CD4-positive, CD25-positive, alpha-beta regulatory T cell (primary cell): ENCODE measurements at places on chromosomes 3 and 15. TPM values are rescaled to one million over a fixed set of nuclear protein-coding genes. Genes with fewer than 3 reads are reported as not detected.
A peak's percentile ranks its signal among the peaks of the same experiment; 100 is the strongest.

DNA sequence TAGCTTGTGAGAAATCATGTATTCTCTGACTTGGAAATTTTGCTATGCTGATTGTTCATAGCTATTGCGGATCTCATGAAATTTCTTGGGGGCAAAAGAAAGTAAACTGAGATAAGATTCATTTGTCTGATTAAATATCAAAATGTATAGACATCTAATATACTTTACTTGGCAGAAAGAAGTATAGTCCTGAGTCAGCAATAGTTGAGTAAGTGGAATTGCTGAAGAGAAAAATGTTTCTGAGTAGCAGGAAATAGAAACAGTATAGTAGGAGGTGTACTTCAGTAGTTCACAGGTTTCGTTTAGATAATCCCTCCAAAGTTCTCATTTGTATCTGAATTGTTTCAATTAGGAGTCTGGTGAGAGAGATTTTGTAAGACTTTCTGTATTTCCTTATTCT is 705.9 kb downstream of the MCTP2 start:
- no peak for DNase-seq

DNA sequence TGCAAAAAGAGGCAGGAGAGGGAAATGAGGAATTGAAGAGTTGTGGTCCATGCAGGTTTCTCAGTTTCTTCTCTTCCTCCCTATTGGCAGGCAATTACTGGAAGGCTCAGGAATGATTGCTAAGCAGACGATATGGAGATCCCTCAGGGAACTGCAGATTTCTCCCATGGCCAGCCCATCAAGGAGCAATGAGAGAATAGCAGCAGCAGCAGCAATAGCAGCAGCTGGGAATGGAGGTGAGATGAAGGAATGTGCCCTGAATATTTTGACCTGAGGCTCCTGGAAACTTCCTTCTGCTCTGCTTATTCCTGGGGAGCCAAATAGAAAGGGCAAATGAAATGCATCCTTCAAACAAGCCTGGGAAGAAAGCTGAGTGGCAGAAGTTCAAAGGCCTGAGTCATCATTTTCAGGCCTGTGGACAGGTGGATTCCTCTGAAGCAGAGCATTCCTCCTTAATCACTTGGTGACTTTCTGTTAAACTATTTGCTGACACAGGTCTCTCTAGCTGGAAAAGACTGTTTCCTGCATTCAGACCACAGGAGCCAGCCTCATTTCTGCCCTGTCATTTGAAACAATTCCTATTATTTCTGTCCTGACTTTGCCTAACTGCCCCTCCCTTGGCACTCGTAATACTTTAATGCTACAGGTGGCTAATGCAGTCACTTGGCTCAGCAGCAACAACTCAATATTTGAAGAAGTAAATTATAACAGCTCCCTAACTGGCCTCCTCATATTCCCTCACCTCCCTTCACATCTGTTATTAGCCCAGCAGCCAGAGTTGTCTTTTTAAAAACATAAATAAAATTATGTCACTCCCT is 146.9 kb upstream of the GADL1 start:
- DNase-seq = no peak

GRCh38 chr15:32028921-32029320 is 1.4 kb upstream of the CHRNA7 start:
- no peak for DNase-seq

DNA sequence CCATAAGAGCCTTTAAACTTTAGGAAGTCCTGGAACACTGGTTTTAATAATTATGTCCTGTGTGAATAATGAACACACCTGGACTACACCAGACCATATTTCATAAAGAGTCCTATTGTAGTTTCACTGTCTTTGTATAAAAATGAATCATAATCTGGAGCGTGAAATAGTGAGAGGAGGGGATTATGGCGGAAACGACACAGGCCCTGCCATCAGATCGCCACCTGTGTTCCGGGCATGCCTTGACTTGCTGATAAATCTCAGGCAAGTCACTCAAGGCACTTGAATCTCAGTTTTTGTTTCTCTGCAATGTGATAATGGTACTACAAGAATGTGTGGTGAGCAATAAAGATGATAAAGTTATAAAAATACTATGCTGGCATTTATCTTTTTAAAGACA is 995.5 kb downstream of the MCTP2 start:
- DNase-seq = no peak

DNA sequence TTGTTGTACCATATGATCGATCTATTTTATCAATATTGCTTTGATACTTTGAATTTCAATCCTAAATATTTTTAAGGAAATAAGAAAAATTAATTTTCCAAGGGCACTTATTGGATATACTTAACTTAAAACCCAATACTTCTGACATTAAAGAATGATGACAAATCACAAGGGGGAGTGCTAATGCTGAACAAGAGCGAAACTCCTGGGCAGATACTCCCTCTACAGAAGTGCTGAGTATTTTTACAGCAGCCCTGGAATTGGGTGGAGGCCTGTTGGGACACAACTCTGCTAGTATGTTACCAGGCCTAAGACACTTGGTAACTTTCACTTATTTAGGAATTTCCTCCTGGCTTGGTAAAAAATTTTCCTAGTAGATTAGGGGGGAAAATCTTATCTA is 46.2 kb downstream of the DENND6A start:
- peak; percentile 13 for DNase-seq

DNA sequence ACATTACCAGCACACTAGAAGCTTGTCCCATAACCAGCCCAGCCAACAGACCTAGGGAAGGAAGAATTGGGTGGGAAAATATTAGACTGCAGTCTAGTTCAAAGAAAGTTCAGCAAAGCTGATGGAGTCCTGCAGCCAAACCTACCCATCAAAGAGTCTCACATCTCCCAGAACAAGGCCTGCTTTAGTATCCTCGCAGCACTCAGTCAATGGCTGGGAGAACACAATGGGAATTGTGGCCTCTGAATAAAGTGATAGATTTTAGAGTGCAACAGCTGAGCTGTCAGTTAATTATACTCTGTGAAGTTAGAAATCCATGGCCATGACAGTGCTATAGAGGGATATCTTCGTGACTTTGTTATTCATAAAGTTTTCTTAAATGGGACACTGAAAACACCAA is 207.2 kb upstream of the NAALADL2 start:
- DNase-seq = no peak

- no peak for DNase-seq
Observed at GRCh38 chr3:12117473-12117872, 41.2 kb downstream of the TIMP4 start.

DNA sequence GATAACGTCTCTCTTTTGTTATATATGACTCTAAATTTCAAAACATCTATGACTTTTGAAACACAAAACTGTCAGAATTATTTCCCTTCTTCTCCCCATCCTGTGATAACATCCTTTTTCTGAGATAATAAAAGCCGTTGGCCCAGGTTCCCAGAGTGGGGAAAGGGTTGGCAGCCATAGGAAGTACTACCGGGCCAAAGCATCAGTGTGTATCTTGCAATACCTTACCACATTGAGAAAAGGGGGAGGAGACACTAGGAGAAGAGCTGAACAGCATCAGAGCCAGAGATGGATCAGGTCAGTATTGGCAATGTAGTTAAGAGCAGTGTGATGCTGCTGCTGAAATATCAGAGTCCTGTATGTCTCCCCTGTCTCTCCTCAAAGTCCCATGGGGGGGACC is 210.0 kb upstream of the PROK2 start:
- DNase-seq = no peak

DNA sequence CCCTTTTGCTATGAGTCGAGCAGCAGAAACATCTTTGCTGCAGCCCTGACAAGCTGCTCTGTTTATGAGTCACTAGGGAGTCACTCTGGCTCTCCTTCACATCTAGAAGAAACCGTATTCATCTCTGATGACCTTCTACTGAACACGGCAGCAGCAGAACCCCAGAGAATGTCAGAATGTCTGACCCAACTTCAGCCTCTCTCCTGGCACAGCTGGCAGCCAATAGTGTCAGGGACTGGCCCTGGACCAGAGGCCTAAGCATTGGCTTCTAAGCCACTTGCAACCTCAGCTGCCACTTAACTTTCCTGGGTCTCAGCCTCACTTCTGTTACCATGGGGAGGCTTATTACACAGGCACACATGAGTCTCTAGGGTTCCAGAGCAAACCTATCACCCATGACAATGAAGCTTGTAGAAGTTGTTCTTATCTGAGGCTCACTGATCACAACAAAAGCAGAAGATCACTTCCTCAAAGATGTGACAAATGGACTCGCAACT is 184.1 kb upstream of the TLE3 start:
- DNase-seq = no peak

GRCh38 chr3:37753428-37753827 is 108.3 kb upstream of the CTDSPL start:
- no peak for DNase-seq

GRCh38 chr3:133938770-133939462 is 43.2 kb upstream of the RAB6B start:
- no peak for DNase-seq

DNA sequence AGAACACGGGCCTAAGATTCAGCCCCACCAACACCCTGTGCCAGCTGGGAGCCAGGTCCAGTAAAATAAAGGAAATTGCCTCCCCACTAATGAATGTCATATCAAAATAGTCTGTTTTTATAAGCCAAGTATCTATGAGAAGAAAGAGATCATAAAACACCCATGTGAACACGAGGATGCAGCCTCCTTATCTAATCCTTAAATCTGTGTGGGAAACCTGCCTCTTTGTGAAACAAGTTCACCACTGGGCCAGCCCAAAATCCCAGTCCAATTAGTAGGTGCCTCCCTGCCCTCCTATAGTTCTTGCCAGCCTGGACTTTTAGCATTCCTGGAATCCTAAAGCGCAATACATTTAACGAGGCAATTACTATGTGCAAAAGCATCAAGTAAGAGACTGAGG is 42.0 kb downstream of the SCAPER start:
- no peak for DNase-seq

DNA sequence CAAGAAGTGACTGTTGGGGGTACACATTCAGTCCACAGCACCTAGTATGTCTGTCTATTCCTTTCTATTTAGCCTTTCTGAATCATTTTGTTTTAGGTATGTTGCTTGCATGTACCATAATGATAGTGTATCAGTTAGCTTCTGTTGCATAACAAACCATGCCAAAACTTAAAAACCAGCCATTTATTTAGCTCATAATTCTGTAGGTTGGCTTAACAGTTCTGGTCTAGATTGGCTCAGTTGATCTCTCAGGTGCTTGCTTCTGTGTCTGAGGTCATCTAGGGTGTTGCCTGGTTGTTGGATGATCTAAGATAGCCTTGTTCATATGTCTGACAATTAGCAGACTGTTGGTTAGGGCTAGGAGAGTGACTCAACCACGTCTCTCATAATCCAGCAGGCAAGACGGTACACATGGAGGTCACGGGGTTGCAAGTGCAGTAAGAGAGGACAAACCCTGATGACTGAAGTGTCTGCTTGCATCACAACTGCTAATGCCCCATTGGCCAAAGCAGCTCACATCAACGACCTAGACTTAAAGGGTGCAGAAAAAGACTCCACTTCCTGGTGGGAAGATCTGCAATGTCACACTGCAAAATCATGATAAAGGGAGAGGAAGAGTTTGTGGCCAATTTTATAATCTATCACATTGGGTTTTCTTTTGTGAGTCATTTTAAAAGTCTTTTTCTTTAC is 6.8 kb upstream of the PDCD6IP start:
- DNase-seq = no peak

DNA sequence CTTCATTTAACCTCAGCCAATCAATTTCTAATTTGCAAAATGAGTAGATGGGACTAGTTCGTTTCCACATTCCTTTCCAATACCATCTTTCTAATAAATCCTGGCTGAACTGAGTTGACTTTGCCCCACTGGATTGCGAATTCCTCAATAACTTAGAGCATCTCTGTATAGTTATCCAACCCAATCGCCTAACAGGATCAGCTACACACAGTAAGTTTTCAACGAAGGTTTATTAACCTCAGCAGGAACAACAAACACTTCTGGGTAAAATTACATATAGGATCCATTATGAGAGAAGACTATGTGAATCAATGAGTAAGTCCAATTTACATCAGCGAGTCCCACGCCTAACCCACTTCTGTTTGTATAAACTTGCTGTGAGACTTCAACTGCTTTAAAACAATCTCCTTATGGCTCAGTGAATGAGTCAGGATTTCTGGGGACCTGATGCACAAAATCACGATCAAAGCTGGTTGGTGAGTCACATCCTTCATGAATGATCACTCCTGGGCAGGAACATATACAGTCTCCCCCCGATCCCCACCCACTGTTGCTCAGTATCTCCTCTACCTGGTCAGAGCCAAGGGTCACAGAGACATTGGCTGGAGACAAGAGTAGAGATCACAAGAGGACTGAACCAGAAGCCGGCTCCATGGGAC is 142.8 kb downstream of the EDEM1 start:
- DNase-seq = peak; percentile 1

GRCh38 chr15:38905632-38906031 is 341.0 kb upstream of the RASGRP1 start:
- no peak for DNase-seq

GRCh38 chr3:11240496-11240895 is 31.7 kb upstream of the ATG7 start:
- no peak for DNase-seq

GRCh38 chr3:162547321-162547720 is 1050.7 kb downstream of the OTOL1 start:
- DNase-seq = no peak

DNA sequence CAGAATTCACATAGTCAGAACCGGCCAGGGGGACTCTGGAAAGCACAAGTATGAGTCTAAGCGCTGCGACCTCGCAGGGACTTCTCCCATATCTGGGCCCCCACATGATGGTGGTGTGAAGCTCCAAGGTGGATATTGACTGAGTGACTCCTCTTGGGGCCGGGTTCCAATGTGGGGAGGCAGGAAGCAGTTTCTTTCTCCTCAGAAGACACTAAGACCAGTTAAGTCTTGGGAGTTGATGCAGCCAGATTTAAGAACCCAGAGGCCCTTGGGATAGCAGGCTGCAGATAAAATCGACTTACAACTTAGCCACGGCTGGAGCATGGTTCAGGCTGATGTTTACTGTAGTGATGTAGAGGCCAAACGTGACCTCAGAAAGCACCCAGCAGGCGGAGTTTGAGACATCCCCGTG is 55.4 kb upstream of the KLF13 start:
- no peak for DNase-seq

- no peak for DNase-seq
Observed at GRCh38 chr3:62604751-62605351, 231.5 kb upstream of the FEZF2 start.

- no peak for DNase-seq
Observed at GRCh38 chr3:190031887-190032752, 88.6 kb downstream of the P3H2 start.

- DNase-seq = no peak
Observed at GRCh38 chr3:45125550-45126026, 20.6 kb downstream of the CDCP1 start.

Gene STXBP5L
- not detected for total RNA-seq

Gene PLAAT1
- total RNA-seq = not detected

Gene FAM227B
- 4.5 TPM for total RNA-seq

Gene SLC22A14
- total RNA-seq = not detected

Gene UBA3
- total RNA-seq = 62.9 TPM

Gene SLC9A9
- 47.6 TPM for total RNA-seq

Gene BSN
- 0.12 TPM for total RNA-seq

Gene RTP1
- total RNA-seq = not detected

Gene CYP19A1
- total RNA-seq = 0.52 TPM

Gene PROS1
- total RNA-seq = 0.81 TPM

Gene SERPINI2
- not detected for total RNA-seq
